ENCODE measurements at places on chromosomes 1 and 21.

GRCh38 chr1:163656095-163656759 is 334.5 kb downstream of the NUF2 start:
- DNase-seq = no peak

- DNase-seq = peak; percentile 52
Measured at GRCh38 chr1:15027515-15027986, 126.0 kb upstream of the TMEM51 start.

- DNase-seq = no peak
Measured at GRCh38 chr1:1479547-1480487, 8.3 kb downstream of the ATAD3B start.

GRCh38 chr1:183081402-183082120 is 58.3 kb downstream of the LAMC1 start:
- DNase-seq = no peak

All from activated T-cell treated with anti-CD3 and anti-CD28 coated beads, Interleukin-2, amount 50 U/mL, for 24 hours (primary cell).